ENCODE measurements at places on chromosomes 12 and 14.

DNA sequence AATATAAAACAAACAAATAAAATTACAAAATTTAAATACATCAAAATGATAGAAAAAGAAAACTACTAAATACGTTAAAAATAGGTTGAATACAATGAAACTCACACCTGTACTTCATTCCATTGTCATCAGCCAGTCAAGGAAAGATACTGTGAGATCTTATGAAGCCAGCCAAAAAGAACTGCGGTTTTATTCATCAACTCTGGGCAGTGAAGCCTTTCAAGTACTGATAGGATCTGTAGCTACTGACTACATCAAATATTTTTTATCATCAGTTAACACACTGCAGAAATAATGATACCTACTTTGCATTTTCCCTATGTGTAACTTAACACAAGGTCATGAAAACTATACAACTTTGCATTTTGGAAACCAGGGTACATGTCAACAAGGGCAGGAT, 46.3 kb upstream of the FAR2 start:
- no peak for DNase-seq

GRCh38 chr12:122023339-122024131, 1.9 kb downstream of the BCL7A start:
- peak; percentile 47 for DNase-seq

- no peak for DNase-seq
Observed at GRCh38 chr14:74488786-74489397, 4.2 kb downstream of the NPC2 start.

DNA sequence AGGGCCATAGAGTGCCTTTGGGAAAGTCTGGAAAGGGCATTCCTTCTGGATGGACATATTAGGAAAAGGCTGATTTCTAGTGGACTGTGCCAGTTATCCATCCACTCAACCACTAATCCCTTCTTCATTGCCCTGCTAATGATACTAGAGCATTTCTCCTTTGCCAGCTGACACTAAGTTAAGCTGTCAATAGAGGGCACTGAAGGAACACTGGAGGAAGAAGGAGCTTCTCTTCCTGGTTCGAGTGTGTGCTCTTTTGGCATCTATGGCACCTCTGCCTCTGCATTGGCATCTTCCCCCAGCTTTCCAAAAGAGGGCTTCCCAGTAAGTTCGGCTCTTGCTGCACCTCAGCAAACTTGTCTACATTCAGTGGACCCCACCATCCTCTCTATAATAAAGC, 165.4 kb downstream of the DERA start:
- peak; percentile 17 for DNase-seq

GRCh38 chr12:85573635-85574214, 262.5 kb downstream of the RASSF9 start:
- DNase-seq = no peak

DNA sequence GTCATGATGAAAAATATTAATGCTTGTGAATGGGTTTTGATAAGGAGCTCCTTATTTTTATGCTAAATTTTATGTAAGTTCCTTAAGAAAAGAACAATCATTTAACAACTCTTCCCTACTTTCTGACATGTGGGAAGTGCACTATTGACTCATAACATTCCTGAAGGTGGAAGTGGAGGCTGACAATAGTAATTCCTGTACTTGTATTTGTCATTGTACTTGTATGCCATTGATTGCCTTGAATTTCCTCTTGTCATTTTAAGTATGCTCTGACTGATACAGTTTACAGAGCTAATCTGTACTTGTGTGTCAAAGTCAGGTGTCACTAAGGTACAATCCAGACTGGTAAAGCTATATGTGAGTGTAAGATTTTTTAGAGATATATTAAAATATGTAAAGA, 440.0 kb downstream of the SLC16A7 start:
- no peak for DNase-seq

- DNase-seq = no peak
Observed at GRCh38 chr14:33532553-33532952, 418.3 kb downstream of the EGLN3 start.
